ENCODE measurements at places on chromosomes 5 and 9.

GRCh38 chr9:124797343-124798103 lies 20.6 kb downstream of the OLFML2A start:
- DNase-seq: no peak

DNA sequence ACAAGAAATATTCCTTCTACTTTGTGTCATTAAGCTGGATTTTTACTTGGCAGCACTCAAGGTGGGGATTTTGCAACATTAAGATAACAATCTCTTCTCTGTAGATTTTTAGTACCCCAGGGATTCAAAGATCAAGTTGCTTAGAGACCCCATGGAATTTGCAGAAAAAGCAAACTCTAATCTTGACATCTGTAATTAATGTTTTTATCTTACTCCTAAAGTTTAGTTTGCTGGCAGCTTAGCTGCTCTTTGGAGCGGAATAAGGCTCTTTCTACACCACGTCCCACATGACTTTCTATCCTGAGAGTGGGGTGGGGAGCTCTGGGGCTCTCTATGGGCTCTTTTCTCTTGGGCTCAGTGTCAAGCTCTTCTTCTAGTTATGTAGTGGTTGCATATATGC lies 21.7 kb upstream of the SPDL1 start:
- DNase-seq: no peak

DNA sequence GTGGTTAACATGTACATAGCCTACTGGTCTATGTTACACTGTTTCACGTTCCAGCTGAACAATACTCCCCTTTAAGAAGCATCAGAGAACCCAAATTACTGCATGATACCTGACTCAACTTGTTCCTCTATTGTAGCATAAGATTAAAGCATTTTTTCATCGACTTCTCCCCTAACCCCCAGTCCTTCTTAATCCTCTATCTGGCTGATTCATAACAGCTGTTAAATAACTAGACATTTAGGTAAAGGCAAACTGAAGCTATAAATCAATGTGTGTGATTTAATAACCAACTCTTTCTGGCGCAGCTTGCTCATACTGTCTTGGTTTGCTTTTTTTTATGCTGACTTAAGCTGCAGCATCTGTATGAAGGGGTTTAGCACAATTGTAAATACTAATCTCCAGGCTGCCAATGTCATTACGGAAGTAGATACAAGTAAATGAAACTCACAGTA lies 94.2 kb upstream of the MTAP start:
- no peak for DNase-seq

DNA sequence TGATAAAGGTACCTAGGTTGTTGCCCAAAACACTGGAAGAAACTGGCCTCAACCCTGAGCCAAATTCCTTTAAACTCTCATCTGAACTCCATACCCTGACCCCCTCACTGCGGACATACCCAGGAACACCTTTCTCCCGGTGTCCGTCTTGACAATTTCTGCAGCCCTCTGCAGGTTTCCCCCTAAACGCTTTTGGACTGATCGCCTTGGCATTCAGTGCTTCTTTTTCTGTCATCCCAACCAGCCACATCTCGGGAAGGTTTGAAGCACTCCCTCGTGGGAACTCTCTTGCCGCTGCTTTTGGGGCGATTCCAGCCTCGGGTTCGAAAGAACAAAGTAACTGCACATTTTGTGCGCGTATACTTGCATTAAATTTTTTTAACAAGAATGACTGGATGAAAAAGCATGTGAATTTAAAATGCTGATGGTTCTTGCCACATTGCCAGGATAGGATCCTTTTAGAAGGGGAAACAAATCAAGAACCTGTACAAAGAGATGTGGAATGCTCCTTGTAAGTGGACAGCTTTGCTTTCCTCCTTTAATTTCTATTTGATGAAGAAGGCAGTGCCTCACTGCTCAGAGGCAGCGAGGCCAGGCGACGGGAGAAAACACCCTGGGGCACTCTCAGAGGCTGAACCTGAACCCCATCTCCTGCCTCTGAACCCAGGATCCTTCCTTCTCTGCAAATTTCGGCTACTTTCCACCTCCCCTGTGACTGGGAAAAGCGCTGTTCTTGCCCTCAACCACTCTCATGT lies 615 bp downstream of the PSMD5 start:
- DNase-seq: no peak

GRCh38 chr9:82404196-82404870 lies 415.8 kb downstream of the SPATA31D1 start:
- no peak for DNase-seq

- DNase-seq: no peak
Measured at GRCh38 chr5:117679046-117679445, 1104.4 kb upstream of the SEMA6A start.

DNA sequence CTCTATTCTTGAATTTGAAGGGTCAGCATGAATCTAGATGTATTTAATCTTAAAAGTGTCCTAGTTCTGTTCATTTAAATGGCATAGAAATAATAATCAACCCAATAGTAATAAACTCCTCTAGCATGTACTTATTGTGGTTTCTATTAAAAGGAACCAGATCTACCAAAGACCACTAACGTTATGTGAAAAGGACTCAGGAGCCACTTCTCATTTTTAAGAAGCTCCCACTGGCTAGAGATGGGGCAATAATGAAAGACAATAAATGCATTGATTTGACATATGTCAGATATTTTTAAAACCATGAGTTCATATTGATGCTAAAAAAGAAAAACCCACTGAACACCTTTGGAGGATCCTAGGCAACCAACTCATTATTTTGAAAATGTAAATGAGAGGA lies 191.9 kb downstream of the ATP10B start:
- DNase-seq: no peak

GRCh38 chr9:123655681-123656423 lies 274.1 kb downstream of the DENND1A start:
- no peak for DNase-seq

- no peak for DNase-seq
Measured at GRCh38 chr5:134070725-134071613, 43.5 kb upstream of the TCF7 start.

DNA sequence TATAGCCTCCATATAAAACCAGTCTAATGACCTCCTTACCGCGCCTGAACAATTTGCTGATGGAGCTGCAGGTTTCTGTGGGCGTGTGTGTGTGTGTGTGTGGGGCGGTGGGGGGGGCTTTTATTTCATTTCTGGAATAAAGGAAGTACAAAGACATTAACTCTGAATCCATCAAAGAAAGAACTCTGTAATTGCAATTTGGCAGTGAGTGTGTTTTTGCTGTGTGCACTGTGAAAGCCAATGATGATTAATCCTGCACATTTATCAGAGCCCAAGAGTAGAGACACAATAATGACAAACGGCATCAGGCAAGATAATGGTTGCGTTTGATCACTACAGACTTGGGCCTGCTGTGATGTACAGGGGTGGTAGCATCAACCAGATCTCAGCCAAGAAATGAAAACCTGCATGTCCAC lies 29.3 kb upstream of the NDFIP1 start:
- DNase-seq: no peak

- no peak for DNase-seq
Measured at GRCh38 chr9:83355024-83355444, 183.2 kb downstream of the FRMD3 start.

DNA sequence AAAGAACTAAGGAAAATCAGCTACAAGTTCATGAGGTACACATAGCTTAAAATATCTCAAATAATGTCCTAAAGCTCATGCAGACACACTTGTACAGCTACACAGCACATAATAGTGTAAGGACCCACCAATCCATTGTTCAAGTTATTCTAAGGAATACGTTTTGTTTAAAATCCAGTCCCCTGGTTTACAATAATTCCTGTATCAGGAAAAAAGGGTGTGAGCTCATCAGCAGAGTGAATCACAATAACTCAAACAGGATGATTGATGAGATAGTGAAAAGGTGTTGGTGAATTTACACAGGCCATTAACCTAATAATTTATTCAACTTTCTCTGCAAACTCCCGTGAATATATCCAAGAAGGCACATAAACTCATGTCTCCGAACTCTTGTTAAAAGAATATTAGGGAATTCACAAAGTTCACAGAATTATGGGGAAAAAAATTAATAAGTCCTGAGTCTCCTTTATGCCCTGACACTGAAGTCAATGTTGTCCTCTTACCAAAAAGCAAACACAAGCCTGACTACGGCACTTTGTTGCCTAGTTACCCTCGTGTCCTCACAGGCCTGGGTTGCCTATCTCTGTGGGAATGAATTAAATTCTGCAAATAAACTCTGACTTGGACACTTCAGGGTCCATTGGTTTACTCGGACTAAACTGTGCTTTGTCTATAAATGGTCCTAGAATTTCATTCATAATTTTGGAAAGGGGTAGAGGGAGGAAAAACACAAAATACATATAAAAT lies 142.8 kb upstream of the PDE4D start:
- DNase-seq: no peak

DNA sequence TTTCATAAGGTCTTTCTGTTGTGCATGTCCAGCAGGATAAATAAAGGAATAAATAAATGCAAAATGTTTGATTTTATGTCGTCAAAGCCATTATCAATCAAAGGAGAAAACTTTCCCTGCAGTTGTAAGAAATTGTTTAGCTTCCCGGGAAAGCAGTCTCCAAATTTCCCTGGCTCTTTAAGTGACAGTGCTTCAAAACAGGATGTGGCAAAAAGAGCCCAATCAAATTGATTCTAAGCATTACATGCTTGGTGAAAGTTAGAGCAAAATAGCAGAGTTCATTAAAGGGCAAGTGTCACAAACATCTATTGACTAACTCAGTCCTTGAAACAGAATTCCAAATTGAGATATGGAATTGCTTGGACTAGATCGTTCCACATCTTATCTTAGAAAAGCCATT lies 704.1 kb downstream of the PRELID2 start:
- no peak for DNase-seq

- DNase-seq: no peak
Measured at GRCh38 chr9:73095425-73095824, 56.2 kb upstream of the ANXA1 start.

DNA sequence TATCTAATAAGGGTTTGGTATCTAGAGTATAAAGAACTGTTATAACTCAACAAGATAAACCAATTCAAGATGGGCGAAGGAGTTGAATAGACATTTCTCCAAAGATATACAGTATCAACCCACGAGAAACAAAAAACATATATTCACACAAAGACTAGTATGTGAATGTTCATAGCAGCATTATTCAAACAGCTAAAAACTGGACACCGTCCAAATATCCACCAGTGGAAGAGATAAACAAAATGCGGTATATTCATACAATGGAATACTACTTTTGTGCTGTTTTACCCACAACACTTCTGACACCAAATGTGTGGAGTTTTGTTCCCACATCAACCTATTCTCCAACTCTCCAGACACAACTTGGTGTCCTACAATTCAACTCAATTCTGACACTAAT lies 33.1 kb downstream of the EGR1 start:
- no peak for DNase-seq

- no peak for DNase-seq
Measured at GRCh38 chr9:21616082-21616778, 134.1 kb upstream of the IFNE start.

DNA sequence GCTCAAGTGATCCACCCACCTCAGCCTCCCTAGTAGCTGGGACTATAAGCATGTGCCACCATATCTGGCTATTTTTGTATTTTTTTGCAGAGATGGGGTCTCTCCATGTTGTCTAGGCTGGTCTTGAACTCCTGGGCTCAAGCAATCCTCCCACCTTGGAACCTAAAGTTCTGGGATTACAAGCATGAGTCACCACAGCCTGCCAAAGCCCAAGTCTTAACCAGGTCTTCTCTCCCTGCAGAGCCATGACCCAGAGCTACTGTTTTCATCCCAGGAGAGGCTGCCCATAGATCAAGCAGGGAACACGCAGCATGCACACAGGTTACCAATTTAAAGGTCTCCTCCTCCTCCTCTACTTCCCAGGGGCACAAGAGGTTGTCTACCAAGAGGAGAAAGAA lies 29.7 kb downstream of the PCDHGC5 start:
- DNase-seq: no peak

- no peak for DNase-seq
Measured at GRCh38 chr9:37210737-37211523, 90.6 kb downstream of the ZCCHC7 start.

DNA sequence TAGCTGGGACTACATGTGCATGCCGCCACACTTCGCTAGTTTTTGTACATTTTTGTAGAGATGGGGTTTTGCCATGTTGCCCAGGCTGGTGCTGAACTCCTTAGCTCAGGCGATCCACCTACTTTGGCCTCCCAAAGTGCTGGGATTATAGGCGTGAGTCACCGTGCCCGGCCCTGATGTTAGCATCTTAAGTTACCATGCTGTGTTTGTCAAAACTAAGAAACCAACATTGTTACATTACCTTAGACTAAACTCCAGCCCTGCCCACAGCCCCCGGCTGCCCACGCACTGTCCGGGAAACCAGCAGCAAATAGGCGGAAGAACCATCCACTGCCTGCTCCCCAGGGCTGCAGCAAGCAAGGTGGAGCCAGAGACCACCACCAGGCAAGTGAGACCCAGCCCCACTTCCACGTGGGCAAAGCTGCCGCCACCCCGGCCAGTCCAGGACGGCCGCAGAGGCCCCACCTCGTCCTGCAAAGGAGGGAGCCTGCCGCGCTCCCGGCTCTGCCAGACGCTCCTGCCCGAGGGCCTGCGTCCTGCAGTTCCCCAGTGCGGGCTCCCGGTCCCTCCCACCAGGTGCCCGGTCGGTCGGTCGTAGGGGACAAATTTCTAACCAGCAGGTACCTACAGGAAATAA lies 35.7 kb upstream of the TXN start:
- DNase-seq: no peak

DNA sequence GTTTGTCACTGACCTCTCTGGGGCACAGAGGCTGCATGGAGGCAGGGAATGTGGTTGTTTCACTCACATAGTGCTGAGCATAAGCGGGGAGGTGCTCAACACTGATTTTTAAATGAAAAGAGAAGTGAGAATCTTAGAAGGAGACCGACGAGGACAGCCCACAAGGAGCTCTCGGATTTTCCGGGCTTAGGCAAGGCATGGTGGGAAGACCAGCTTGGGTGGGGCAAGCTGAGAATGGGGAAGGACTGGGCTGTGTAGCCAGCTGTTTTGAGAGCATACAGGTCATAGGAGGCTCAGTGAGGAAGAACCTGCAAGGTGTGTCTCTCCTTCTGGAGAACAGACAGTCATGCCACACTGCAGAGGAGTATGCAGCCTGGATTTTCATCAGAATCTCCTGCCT lies 86.0 kb upstream of the TNFSF8 start:
- no peak for DNase-seq

DNA sequence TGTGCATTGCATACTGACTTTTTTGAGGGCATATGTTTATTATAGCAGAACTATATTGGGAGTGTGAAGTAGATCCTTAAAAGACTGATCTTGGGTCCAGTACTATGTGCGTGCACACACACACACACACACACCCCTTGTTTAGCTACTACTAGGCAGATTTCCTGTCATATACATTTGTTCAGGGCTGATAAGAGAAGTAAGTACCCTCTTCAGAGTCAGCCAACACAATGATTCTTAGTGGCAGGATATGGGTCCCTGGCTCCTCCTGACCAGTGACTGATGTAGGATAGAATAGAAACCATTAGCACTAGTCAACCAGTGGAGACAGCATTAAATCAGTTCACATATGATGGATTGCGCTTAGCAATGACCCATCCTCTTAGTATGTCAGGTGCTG lies 76.2 kb upstream of the MIER3 start:
- DNase-seq: no peak
